Left ventricle myocardium inferior (tissue), 1 donor: ENCODE measurements at places on chromosomes 2 and 18. TPM values are rescaled to one million over a fixed set of nuclear protein-coding genes. Genes with fewer than 3 reads are reported as not detected.

- DNase-seq = no peak
- no peak overlapping the region for H3K4me3 ChIP-seq
- no peaks in the 10 kb centered on the region for H3K27me3 ChIP-seq
- no peaks in the 10 kb centered on the region for H3K36me3 ChIP-seq
These were observed 73.1 kb upstream of the MAP4K3 start for GRCh38 chr2:39510140-39510539.

- no peak for DNase-seq
- H3K27me3 ChIP-seq = peaks cover 100% of the 10 kb centered on the region
- peaks cover 24% of the 10 kb centered on the region for H3K4me1 ChIP-seq
- H3K4me3 ChIP-seq = peak overlapping the region; percentile 29
- no peaks in the 10 kb centered on the region for H3K36me3 ChIP-seq
These were observed 7.8 kb upstream of the WNT10A start for GRCh38 chr2:218872645-218873358.

GRCh38 chr2:159832858-159833257, 34.9 kb upstream of the CD302 start:
- no peaks in the 10 kb centered on the region for H3K36me3 ChIP-seq
- DNase-seq = no peak
- no peak overlapping the region for H3K27ac ChIP-seq
- H3K4me3 ChIP-seq = no peak overlapping the region
- H3K27me3 ChIP-seq = no peaks in the 10 kb centered on the region
- H3K4me1 ChIP-seq = no peaks in the 10 kb centered on the region

DNA sequence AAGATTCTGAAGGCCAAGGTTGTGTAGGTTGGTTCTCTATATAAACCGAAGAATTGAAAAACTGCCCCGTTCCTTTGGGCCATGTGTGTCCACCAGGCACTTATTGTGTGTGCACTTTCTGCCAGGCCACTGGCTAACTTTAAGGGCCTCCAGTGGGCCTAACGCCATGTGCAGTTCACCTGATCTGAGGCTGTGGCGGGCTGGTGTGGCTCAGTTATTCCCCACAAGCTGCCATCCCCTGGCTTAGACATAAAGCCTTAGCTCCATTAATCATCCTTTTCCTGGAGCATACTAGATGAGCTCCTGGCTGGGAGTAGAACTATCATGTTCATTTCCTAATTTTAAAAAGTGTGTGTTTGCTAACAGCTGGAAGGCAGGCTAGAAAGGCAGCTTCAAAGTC, 304.1 kb upstream of the TNP1 start:
- no peaks in the 10 kb centered on the region for H3K27me3 ChIP-seq
- H3K27ac ChIP-seq = no peak overlapping the region
- DNase-seq = no peak
- H3K36me3 ChIP-seq = no peaks in the 10 kb centered on the region

Gene UCN
- total RNA-seq = 1.5 TPM

DNA sequence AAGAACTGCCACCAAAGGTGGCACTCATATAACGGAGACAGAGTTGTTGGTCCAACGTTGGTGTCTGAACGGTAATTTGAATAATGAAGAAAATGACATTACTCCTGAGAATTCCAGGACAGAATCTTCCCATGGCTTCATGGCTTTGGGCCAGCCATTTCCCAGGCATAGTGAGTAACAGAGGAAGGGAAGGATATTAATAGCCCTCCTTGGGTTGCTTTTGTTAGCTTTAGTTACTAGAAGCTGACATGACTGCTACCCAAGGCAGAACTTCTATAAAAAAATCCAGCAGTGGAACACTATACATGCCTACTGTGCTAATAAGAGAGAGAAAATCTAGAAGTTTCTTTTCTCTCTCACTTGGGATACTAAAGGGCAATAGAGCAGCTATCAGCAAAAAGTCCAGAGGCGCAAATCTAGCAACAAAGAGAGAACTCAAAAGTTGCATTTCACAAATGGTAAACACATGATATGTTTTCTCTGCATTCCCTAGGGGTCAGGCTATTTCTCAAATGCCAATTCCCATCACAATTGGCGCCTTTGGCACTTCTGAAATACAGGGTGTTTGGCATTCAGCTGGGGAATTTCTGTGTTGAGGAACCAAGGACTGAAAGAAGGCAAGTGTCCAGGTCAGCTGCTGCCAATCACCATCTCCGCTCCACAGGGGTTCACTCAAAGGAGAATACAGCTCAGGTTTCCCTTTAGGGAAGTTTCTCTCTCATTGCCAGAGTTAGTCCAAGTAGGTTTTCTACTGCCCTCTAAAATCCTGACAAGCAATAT, 160.8 kb upstream of the KYNU start:
- H3K27me3 ChIP-seq = no peaks in the 10 kb centered on the region
- H3K4me1 ChIP-seq = no peaks in the 10 kb centered on the region
- no peaks in the 10 kb centered on the region for H3K36me3 ChIP-seq
- H3K27ac ChIP-seq = peak overlapping the region; percentile 30
- no peak for DNase-seq
- no peak overlapping the region for H3K4me3 ChIP-seq

DNA sequence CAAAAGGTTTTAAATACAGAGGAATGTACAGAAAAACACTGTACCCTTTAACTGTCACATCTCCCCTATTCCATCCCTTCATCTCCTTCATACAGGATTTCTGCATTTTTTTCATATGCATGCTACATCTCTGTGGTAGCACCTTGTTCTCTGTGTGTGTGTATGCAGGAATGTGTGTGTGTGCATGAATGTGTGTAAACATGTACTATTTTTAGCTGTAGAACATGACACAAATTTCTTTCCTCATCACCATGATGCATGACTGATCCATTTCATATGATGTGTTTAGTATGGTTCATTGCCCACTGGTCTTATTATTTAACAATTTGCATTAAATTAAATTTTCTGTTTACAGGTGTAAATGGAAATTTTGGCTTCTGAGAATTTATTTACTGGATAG, 21.5 kb upstream of the ZEB2 start:
- H3K4me3 ChIP-seq = no peak overlapping the region
- no peak overlapping the region for H3K27ac ChIP-seq
- H3K4me1 ChIP-seq = no peaks in the 10 kb centered on the region
- H3K36me3 ChIP-seq = no peaks in the 10 kb centered on the region
- no peak for DNase-seq

Gene MPV17
- 59.2 TPM for total RNA-seq

Gene CCDC121
- total RNA-seq = 6.8 TPM

Gene CPO
- 0.25 TPM for total RNA-seq

- H3K4me1 ChIP-seq = no peaks in the 10 kb centered on the region
- H3K27me3 ChIP-seq = no peaks in the 10 kb centered on the region
These were observed 130.4 kb upstream of the DSEL start for GRCh38 chr18:67646890-67647289.

- H3K27ac ChIP-seq = no peak overlapping the region
- H3K27me3 ChIP-seq = no peaks in the 10 kb centered on the region
- no peak overlapping the region for H3K4me3 ChIP-seq
These were observed 6.5 kb downstream of the PER2 start for GRCh38 chr2:238281826-238282480.

Gene TTN
- 2,803 TPM for total RNA-seq

Gene DGKD
- 41.7 TPM for total RNA-seq

DNA sequence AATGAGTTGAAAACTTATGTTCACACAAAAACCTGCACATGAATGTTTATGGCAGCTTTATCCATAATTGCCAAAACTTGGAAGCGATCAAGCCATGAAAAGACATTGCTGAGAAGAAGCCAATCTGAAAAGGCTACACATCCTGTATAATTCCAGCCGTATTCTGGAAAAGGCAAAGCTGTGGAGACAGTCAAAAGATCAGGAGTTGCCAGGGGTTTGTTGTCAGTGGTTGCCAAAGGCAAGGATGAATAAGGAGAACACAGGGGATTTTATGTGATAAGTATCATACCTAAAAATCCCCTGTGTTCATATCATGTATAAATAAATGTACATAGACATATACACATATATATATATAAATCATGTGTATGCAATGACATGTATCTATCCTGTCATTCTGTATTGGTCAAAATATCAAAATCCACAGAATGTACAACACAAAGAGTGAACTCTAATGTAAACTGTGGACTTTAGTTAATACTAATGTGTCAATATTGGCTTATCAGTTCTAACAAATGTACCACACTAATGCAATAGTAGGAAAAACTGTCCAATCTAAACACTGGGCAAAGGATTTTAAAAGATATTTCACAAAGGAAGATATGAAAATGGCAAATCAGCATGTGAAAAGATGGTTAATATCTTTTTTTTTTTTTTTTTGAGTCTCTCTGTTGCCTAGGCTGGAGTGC, 75.8 kb downstream of the PTRHD1 start:
- no peak overlapping the region for H3K27ac ChIP-seq
- H3K27me3 ChIP-seq = no peaks in the 10 kb centered on the region
- H3K36me3 ChIP-seq = peaks cover 42% of the 10 kb centered on the region
- DNase-seq = no peak
- H3K4me3 ChIP-seq = no peak overlapping the region
- H3K4me1 ChIP-seq = peaks cover 25% of the 10 kb centered on the region

Gene PLGLB1
- 2.4 TPM for total RNA-seq

- DNase-seq = no peak
- no peak overlapping the region for H3K4me3 ChIP-seq
- H3K36me3 ChIP-seq = no peaks in the 10 kb centered on the region
- no peaks in the 10 kb centered on the region for H3K4me1 ChIP-seq
These were observed 1.7 kb downstream of the IL1RL1 start for GRCh38 chr2:102313025-102313424.

GRCh38 chr18:22563164-22563583, 145.5 kb upstream of the CTAGE1 start:
- H3K27ac ChIP-seq = peak overlapping the region; percentile 98
- peak overlapping the region; percentile 69 for H3K4me3 ChIP-seq
- peaks cover 24% of the 10 kb centered on the region for H3K4me1 ChIP-seq
- no peaks in the 10 kb centered on the region for H3K36me3 ChIP-seq

Gene PJVK
- total RNA-seq = 0.91 TPM

DNA sequence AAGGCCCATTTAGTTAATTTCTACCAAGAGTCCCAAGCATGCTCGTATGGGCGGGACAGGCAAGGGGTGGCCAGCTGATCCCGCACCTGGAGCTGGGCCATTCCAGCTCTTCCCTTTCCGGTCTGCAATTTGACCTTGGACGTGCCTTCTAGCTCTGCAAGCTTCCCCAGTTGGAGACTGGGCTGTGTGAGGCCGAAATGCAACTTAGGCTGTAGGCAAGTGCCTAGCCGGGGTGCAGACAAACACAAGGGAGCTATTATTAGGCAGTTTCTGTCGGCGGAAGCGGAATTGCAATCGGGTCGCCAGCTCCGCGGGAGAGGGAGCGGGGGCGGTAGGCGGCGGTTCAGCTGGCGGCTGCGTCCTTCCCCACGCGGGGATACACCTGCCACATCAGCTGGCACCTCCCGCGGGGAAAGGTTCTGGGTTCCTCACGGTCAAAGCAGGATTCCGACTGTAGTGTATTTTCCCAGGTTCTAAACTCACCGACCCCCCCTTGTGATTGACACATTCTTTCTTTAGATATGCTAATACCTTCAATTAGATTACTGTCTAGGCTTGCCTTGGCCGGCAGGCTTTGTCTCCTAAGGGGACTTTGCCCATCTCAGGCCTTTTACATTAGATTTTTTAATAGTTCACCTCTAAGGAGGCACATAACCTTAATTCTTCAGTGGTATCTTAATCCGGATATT, 17.1 kb upstream of the ZNF532 start:
- H3K4me1 ChIP-seq = peaks cover 51% of the 10 kb centered on the region
- peak overlapping the region; percentile 60 for H3K4me3 ChIP-seq
- H3K27ac ChIP-seq = peak overlapping the region; percentile 78
- no peaks in the 10 kb centered on the region for H3K27me3 ChIP-seq
